ENCODE measurements at places on chromosomes 6 and 20.

DNA sequence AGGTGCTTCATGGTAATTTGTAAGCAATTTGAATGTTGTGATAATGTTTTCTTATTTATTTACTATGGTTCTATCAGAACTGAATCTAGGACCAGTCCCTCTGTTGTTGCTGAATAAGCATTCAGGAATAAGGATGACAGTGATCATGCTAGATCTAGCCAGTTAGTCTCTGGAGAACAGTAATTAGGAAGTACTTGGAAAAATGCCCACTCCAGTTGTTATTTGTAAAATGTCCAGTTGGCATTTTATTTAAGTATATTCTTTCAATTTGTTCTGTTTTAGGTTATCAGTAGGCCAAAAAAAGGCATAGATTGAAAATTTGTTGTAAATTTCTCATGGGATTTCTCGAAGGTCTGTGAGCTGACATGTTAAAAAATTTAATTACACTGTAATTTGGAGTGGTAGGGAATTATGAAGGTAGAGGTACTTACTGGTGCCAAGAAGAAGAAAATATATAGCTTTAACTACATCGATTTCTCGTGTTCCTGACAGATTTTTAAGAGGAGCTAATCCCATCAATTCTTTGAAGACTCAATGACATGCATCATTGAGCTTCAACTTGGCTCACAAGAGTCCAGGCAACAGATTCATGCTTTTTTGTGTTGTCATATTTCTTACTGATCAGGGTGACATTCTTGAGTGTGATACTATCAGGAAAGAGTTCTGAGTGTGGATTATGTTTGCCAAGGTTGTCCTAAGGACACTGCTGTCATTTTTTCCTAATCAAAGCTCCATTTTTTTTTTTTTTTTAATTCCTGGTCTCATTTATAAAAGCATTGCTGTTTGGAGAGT is 177.3 kb downstream of the CARMIL1 start:
- no peak for DNase-seq

GRCh38 chr6:72770959-72771358 is 149.1 kb downstream of the KCNQ5 start:
- no peak for DNase-seq

- no peak for DNase-seq
These were observed 200.3 kb downstream of the RNGTT start for GRCh38 chr6:88763160-88763559.

DNA sequence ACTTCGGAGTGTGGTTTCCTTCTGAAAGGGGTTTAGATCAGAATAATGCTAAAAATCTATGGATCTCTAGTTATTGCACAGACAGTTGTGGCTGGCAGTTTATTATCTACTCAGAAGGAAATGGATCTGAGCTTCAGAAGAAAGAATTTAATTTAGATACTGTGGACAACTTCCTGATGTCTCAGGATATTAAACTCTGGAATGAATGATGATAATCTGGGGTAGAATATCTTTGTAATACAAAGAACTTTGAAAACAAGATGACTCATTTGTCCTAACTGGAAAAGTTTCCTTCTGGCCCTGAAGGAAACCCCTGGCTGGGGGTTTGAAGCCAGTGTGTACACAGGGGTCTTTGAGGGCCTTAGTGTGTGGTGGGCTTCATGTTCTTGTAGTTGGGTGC is 78.0 kb downstream of the EDN3 start:
- no peak for DNase-seq

GRCh38 chr6:34460796-34461507 is 4.9 kb upstream of the PACSIN1 start:
- DNase-seq = no peak

- no peak for DNase-seq
These were observed 380.0 kb downstream of the LMBRD1 start for GRCh38 chr6:69416776-69417175.
